ENCODE measurements at places on chromosomes 2 and 18.

- ATAC-seq, result peak; percentile 80
These were observed 24.4 kb downstream of the NFE2L2 start for GRCh38 chr2:177239932-177240630.

- peak; percentile 45 for ATAC-seq
These were observed 65.5 kb downstream of the DGKD start for GRCh38 chr2:233419602-233420391.

GRCh38 chr18:22579271-22579670 is 161.6 kb upstream of the CTAGE1 start:
- no peak for ATAC-seq

DNA sequence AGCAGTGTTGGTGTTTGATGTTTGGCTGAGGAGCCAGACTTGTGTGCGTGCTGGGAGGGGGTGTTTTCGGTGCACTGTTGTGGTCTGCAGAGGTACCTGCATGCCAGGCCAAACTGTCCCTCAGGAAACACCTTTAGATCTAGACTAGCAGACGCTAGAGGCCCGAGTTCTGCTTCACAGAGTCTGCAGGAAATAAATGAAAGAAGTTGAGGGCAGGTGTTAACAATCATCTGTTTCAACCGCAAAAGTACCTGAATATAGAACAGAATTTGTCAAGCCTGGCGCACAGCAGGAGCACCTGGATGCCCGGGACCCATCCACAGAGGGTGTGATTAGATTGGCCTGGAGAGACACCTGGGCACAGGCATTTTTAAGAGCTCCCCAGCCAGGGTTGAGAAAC is 40.5 kb upstream of the REL start:
- ATAC-seq, result no peak

GRCh38 chr2:204268458-204268857 is 276.8 kb upstream of the PARD3B start:
- ATAC-seq, result no peak

- no peak for ATAC-seq
These were observed 265.5 kb downstream of the CYRIA start for GRCh38 chr2:16400127-16400623.

GRCh38 chr2:131148426-131148825 is 43.3 kb downstream of the PLEKHB2 start:
- no peak for ATAC-seq

DNA sequence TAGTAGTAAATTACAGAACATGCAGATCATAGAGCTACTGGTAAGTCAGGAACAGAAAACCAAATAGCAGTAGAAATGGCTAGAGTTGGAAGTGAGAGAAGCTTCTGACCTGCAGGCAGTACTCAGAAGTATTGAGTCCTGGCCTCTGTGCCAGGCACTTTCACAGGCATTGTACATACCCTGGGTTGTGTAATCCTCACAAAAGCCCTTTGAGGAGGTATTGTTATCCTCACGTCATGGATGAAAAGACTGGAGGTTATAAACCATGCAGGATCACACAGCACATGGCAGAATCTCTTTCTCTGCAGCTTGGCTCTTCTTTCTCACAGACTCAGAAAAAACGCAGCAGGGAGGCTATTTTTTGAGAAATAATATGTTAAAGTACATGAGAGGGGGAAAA is 789.3 kb upstream of the FAM98A start:
- no peak for ATAC-seq

DNA sequence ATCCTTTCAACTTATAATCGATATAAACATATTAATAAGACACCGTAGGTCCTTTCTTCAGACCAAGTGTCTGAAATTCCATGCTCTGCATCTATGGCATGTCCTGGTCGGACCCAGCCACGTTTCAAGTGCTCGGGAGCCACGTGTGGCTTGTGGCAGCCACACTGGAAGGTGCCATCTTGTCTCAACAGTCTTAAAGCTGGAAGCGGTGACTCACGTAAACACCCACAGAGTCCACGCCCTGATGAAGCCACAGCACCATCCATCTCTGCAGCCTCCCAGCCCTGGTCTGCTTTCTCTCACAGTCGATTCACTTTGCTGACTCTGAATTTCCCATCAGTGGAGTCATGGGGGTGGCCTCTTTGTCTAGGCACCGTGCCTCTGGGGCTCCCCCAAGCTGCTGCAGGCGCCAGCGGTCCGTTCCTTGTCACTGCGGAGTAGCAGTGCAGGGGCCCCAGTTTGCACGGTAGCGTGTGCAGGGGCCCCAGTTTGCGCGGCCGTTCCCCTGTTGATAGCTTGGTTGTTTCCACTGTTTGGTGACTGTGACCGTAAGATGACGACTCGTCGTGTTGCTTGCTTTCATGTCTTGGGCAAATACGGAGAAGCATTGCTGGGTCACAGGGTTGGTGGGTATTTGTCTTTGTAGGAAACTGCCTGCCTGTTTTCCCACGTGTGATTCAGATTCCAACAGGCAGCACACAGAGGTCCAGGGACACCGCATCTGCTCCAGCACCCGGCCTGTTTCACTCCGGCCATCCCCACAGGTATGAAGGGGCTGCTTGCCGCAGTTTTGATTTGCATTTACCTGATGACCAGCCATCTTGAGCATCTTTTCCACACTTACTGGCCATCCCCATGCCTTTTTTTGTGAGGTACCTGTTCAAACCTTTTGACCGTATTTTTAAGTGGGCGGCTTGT is 240.3 kb downstream of the HDAC4 start:
- no peak for ATAC-seq

DNA sequence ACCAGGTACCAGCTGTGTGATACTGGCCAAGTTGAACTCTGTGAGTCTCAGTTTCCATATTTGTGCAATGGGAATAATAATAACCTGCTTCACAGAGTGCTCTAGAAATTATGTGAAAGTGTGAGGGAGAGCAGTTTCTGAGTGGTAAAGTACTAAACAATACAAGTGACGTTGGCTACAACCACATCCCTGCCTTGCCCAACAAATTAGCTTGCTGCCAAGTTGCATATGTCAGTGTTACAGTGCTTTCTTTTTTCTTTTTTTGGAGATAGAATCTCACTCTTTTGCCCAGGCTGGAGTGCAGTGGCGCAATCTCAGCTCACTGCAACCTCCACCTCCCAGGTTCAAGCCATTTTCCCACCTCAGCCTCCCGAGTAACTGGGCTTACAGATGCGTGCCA is 533.6 kb upstream of the MEX3C start:
- no peak for ATAC-seq

- ATAC-seq, result peak; percentile 66
These were observed 96.8 kb downstream of the UBE2E3 start for GRCh38 chr2:181077128-181077709.

DNA sequence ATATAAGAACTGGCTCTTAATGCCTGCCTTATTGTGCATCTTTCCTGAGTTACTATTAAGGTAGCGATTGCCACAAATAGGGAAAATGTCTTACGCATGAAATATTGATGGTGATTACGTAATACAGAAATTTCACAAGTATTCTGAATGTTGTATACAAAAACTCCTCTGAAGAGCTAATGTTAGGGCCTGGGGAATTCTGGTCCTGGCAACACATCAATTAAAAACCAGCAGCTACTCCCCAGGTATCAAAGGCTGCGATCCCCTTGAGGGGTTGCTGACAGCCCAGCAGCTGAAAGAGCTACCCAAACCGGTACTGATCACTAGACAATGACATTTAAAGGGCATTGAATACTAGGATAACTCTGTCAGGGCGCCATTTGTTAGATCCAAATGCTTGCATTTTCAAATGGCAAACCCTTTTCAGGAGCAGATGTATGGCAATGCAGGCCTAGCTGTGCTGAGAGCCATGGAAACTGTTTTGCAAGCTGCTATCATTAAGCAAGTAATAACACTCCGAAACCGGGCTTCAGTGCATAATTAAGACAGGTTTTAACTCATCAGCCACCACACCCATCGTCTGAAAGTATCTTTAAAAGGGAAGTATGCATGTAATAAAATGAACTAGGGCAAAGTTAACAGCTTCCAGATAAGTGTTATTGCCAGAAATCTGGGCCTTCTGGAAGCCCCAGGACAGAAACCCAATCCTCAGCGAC is 78.4 kb downstream of the CLHC1 start:
- ATAC-seq, result no peak
